ENCODE measurements at places on chromosomes 5 and 9.

DNA sequence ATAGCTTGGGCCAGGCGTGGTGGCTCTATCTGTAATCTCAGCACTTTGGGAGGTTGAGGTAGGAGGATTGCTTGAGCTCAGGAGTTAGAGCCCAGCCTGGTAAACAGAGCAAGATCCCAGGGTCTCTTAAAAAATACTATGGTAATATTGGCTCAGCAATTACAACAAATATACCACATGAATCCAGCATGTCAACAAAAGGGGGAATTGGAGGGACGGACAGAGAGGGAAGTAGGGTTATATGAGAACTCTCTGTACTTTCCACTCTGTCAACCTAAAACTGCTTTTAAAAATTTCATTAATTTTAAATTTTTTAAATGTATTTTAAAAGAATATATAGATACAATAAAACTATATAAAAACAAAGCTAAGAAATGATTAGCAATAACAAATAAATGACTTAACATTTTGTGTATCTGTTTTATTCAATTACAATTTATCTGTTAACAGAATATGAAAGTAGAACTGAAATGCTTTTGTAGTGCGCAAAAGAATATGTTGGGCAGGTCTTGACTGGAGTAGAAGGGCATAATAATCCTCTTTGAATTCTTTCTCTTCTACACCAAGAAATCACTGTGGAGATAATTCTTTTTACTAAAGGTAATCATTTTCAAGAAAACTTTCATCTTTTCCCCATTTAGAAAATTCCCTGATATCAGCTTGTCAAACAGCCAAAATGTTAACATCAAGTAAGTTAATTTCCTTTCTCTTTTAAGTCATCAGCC, 12.9 kb upstream of the CDC42SE2 start:
- DNase-seq, result no peak

GRCh38 chr9:127492616-127493015, 41.3 kb downstream of the LRSAM1 start:
- no peak for DNase-seq

GRCh38 chr9:89789922-89790510, 185.2 kb downstream of the GADD45G start:
- DNase-seq, result no peak

DNA sequence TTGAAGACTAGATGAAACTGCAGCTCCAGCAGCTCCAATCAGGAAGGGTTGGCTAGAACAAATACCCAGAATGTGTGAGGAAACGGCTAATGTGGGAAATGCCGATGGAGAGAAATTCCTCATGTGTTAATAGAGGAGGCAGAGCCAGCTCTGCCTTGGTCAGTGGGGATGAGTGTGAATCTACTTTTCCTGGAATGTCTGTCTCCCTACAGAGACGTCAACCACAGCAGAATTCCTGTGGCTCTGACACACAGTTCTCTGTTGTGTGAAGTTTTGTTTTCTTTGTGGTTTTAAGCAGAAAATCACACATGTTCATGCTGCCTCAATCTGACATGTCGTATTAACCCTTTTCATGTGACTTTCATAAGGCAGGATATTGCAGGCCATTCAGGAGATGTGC, 476.6 kb upstream of the WWC1 start:
- no peak for DNase-seq

DNA sequence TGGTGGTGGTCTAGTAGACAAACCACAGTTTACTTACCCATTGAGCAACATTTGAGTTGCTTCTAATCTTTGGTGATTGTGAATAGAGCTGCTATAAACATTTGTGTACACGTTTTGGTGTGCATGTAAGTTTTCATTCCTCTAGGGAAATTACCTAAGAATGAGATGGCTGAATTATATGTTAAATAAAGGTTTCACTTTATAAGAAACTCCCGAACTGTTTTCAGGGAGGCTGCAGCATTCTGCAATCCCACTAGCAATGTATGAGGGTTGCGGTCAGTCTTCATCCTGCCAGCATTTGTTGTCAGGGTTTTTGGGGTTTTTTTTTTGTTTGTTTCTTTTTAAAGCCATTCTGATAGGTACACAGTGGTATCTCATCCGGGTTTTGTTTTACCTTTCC, 45.7 kb upstream of the PPARGC1B start:
- DNase-seq, result no peak

DNA sequence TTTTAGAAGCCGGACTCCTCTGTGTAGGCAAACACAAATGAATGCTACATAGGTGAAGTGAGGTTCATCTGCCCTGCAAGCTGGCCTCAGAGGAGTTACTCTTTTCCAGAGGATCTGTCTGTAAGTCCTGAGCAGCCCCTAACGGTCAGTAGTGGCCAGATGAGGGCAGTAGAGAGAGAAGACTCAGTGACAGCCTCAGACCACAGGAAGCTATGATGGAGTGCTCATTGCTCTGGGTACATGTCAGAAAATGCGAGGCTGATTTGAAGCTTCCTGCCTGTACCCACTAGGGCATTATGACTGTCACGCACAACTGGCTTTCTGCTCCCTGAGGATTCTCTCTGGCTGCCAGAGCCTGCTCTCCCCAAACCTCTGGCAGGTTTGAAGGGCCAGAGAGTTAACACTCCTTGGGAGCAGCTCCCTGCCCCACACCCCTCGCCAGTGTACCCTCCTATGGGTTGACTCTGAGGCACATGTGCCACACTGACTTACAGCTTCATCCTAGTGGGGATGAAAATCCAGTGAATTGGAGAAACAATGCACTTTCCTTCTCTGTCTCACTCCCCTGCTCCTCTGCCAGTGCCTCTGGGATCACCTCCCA, 141.5 kb downstream of the GABRG2 start:
- peak; percentile 57 for DNase-seq
